ENCODE measurements at places on chromosomes 4 and X. TPM values are rescaled to one million over a fixed set of nuclear protein-coding genes. Genes with fewer than 3 reads are reported as not detected.

SERTM2 gene
- total RNA-seq = 0.23 TPM

TMPRSS11E gene
- total RNA-seq = not detected

GRCh38 chr4:1204828-1205585 is 32.6 kb upstream of the SPON2 start:
- no peaks in the 10 kb centered on the region for H3K27me3 ChIP-seq
- no peak overlapping the region for H3K4me3 ChIP-seq
- H3K4me1 ChIP-seq = peaks cover 33% of the 10 kb centered on the region
- DNase-seq = no peak

GRCh38 chr4:22848332-22848731 is 155.6 kb downstream of the GBA3 start:
- H3K4me1 ChIP-seq = no peaks in the 10 kb centered on the region
- DNase-seq = no peak
- H3K4me3 ChIP-seq = no peak overlapping the region
- H3K27ac ChIP-seq = no peak overlapping the region
- H3K27me3 ChIP-seq = no peaks in the 10 kb centered on the region

GRCh38 chr4:31715302-31715701 is 995.1 kb downstream of the PCDH7 start:
- no peaks in the 10 kb centered on the region for H3K27me3 ChIP-seq
- H3K4me3 ChIP-seq = no peak overlapping the region
- H3K36me3 ChIP-seq = no peaks in the 10 kb centered on the region
- no peak for DNase-seq
- H3K4me1 ChIP-seq = no peaks in the 10 kb centered on the region

DNA sequence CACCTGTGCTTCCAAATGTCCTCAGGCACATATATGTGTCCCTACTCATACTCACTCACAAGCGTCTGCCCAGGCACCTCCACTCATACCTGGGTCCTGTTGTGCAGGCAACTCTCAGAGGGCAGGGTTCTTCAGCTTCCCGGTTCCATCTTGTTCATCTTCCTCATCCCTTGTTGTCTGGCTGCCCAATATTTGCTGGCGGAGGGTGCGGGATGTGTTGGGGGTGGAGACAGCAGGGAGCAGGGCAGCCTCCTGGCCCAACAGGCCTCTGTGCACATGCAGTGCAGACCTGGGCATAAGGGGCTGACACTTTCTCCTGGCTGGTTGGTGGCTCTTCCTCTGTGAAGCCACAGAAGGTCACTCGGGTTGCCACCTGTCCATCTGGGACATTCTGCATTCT is 32.1 kb downstream of the NBDY start:
- H3K36me3 ChIP-seq = no peaks in the 10 kb centered on the region
- no peak overlapping the region for H3K27ac ChIP-seq
- H3K4me3 ChIP-seq = no peak overlapping the region
- no peak for DNase-seq
